Activated CD4-positive, alpha-beta T cell treated with anti-CD3 and anti-CD28 coated beads, Interleukin-2, amount 50 U/mL, for 4 hours (primary cell): ENCODE measurements at places on chromosomes 4 and X.

DNA sequence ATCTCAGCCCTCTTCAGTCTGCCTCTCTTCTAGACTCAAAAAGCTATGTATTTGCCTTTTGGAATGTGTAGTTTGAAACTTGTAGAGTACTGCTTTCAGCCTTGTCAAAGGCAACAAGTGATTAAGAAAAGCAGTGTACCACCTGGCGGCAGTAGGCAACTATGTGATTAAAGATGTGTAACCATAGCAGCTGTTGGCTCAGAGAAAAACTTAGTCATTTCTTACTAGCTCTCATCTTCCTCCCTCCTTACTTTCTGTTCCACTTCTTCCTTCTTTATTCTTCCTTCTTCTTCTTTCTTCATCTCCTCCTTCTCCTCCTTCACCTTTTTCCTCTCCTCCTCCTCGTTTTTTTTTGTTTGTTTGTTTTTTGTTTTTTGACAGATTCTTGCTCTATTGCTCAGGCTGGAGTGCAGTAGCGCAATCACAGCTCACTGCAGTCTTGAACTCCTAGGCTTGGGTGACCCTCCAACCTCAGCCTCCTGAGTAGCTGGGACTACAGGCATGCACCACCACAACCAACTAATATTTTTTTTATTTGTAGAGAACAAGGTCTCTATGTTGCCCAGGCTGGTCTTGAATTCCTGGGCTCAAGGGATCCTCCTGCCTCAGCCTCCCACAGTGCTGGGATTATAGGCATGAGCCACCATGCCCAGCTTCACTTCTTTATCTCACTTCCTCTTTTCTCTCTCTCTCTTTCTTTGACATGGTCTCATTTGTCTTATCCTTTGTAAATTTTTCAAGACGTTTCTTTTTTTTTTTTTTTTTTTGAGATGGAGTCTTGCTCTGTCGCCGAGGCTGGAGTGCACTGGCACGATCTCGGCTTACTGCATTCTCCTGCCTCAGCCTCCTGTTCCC is 32.6 kb downstream of the ABHD18 start:
- DNase-seq, result peak; percentile 1

- no peak for DNase-seq
Observed at GRCh38 chrX:17923546-17923945, 62.4 kb upstream of the RAI2 start.

DNA sequence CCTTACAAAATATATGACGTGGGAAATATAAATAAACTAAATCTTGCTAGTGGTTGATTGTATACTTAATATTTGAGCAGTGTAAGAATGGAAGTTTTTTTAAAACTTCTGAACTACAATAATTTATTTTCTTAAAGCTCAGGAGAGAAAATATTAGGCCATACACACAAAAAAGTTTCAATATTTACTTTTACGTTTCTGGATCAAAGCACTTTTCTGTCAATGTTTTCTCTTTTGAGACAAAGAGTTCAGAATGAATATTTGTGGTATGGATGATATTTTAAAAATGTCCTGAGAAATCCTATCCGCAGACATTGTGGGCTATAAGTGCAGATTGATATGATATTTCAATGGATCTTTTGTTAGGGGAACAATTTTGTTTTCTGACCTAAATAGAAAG is 109.9 kb downstream of the TLL1 start:
- DNase-seq, result no peak

GRCh38 chrX:31039327-31039711 is 32.5 kb downstream of the FTHL17 start:
- no peak for DNase-seq

DNA sequence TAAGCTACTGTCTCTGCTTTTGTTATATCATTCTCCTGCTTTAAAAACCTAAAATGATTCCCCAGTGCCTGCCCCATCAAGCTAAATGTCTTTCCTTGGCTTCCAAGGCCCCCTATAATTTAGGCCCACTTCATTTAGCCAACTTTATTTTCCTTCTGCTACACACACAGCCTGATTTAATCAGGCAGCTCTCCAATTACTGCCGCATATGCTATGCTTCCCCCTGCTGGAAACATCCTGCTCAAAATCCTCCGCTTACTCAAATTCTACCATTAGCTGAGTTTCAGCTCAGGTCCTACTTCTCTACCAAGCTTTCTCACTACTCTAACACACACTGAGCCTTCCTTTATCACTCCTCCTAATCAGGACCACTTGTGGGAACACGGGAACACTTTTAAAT is 17.0 kb downstream of the LAMP2 start:
- DNase-seq, result no peak

DNA sequence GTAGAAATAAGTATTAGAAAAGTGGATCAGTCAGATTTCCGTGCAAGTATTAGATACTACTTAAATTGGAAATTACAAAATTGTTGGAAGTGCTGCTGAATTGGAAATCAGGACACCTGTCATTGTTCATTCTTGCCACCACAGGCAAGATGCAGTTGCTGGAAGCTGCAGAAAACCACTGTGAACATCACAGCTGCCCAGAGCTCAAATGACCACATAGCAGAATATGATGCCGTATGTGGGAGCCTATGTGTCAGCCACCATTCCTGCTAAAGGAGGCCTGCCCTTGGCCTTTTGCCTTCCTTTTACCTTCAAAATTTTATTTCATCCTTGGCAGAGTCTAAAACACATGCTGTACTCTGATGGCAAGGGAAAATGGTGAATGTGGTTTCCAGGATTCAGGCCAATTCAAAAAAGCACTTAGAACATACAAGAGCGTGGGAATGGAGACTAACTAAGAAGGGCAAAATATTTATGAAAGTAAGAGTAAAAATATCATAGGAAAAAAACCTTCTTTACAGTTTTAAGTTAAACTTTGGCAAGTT is 1005.5 kb upstream of the GRID2 start:
- no peak for DNase-seq

- DNase-seq, result no peak
Observed at GRCh38 chr4:145083891-145084605, 13.9 kb downstream of the ANAPC10 start.

GRCh38 chr4:76984788-76985211 is 35.2 kb downstream of the SEPTIN11 start:
- no peak for DNase-seq

DNA sequence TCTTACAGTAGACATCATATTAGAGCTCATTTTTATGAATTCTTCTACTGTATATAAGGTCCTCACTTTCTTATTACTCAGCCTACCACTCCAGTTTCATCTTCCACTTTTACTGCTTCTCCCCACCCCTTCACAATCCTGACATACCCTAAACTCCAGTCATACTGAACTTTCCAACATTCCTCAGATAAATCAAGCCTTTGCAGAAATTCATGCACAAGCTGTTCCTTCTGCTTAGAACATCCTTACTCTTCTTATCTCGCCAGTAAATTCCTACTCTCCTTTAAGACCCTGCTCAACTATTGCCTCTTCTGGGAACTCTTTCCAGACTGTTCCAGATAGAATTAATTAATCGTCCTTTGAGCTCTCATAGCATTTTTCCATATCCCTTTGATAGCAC is 24.8 kb downstream of the RTL9 start:
- DNase-seq, result no peak

DNA sequence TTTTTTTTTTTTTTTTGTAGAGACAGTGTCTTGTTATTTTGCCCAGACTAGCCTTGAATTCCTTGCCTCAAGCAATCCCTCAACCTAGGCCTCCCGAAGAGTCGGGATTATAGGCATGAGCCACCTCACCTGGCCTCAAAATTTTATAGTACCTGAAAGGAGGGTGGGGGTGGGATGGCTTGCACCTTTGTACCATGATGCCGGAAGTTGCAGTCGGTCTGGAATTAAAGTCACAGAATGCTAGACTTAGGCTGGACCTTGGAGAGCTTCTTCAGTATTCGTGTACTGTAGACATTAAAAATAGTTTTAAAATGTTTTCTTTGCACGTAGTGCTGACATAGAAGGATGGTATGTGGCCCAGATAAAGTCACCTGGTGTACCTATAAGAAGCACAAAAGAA is 280.9 kb downstream of the STIM2 start:
- no peak for DNase-seq

DNA sequence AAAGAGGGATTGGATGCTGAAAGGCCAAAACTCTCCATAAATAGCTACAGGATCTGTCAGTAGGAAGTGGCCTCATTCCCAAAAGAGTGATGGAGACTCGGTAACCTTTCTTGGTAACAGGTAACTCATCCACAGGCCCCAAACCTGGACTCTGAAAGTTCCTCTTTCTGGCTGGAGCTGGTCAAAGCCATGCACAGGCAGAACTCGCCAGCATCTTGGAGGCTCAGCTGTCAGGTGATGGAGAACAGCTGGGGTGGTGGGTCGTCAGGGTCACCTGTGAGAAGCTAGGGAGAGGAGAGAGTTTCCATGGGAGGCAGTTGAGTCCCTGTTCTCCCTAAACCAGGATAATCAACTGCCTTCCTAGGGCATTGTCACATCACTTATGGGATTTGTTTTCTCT is 354.3 kb upstream of the GATB start:
- no peak for DNase-seq

GRCh38 chr4:152463562-152463961 is 72.3 kb downstream of the FBXW7 start:
- no peak for DNase-seq

- DNase-seq, result no peak
Observed at GRCh38 chrX:76159453-76159852, 13.4 kb upstream of the PBDC1 start.

GRCh38 chr4:112956484-112956896 is 93.0 kb upstream of the ANK2 start:
- no peak for DNase-seq

- no peak for DNase-seq
Observed at GRCh38 chr4:41241919-41242318, 14.8 kb upstream of the UCHL1 start.

GRCh38 chr4:33068539-33068938 is 2348.4 kb downstream of the PCDH7 start:
- no peak for DNase-seq

DNA sequence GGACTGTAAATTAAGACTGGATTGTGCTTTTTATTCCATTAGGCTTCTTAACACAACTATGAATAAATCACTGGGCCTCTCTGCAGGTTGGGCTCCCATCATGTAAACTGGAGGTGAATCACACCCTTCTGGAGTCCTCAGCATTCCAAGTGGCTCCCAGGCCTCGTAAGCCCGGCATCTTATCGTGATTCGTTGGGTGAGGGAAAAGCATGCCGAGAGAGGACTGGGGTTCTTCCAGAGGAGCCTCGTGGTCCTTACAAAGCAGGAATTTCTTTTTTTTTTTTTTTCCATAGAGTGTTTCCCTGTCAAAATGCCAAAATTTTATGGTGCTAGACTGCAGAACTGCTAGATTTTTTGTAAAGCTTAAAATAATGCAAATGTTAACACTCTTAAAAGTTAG is 20.0 kb downstream of the CLDN22 start:
- no peak for DNase-seq

GRCh38 chr4:93761286-93761685 is 67.3 kb upstream of the ATOH1 start:
- DNase-seq, result no peak

- DNase-seq, result no peak
Observed at GRCh38 chr4:78033861-78034260, 23.3 kb upstream of the FRAS1 start.

DNA sequence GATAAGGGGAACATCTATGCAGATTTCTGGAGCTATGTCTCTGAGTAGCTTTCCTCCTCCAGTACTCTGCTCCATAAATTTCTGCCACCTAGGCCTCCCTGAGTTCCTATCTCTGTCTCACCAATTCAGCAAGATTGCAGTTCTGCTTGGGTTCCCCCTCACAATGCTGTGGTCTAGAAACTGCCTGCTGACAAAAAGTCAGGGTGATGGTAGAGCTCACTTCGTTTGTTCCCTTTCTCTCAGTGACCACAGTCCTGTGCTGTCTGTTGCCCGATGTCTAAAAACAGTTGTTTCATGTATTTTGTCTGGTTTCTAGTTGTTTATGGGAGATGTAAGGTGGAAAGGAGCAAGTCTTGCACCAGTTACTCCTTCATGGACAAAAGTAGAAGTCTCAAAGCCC is 41.1 kb downstream of the AMMECR1 start:
- DNase-seq, result no peak

GRCh38 chr4:149234798-149235197 is 580.8 kb downstream of the IQCM start:
- no peak for DNase-seq

DNA sequence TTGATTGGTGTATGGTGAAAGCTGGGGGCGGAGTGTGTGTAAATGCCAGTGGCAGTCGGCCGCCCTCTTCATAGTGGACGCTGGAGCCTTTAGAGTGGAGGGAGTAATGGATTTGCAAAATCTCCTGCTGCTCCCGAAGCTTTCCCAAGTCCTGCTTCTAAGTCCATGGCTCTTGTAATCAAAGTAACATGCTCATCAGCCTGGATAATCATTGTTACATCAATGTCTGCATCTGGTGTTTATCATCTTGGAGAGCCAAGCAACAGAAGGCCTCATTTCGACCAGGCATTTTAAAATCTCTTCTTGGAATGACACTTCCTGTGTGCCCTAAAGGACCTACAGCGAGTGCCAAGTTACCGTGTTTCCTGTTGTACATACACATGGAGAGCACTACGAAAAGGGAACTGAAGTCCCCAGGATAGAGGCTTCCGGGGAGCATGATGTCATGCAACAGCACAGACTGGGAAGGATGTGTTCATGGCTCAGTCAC is 32.2 kb downstream of the UNC5C start:
- DNase-seq, result no peak

DNA sequence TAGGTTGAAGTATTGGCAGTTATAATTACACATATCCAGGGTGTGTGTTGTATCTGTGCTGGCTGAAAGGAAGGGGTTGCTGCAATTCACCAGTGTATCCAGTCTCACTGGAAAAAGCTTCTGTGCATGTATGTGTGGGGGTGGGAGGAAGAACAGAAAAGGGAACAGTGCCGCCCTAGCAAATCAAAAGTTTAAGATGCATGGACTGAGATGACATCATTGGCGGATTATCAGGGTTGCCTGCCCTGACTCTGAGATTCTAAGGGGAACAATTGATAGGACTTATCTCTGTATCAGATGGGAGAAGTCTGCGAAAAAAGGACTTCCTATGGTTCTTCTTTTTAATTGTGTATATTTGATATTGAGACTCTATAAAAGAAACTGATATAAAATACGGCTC is 3.5 kb downstream of the SLC25A43 start:
- DNase-seq, result no peak

- no peak for DNase-seq
Observed at GRCh38 chr4:145281224-145281623, 100.8 kb upstream of the OTUD4 start.

- no peak for DNase-seq
Observed at GRCh38 chr4:40564815-40565483, 64.7 kb downstream of the RBM47 start.

DNA sequence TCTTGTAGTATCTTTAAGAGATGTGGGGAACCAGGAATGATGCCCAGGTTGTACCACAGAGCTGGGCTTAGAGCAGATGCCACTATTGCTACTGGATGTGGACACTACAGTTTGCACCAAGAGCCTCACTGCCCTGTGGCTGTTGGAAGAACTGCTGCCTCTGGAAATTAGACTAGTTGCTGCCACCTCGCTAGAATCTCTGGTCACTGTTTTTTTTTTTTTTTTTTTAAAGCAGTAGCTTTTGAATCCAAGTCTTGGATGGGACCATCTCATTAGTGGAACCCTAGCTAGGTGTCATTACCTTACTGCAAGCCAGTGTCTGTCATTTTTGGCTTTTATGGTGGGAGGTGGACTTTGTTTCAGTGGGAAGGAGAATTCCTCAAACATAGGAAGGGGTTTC is 105.5 kb downstream of the ARHGAP10 start:
- DNase-seq, result no peak

- no peak for DNase-seq
Observed at GRCh38 chrX:119734897-119735339, 23.5 kb upstream of the SOWAHD start.
